ENCODE measurements at places on chromosomes 12 and 14.

DNA sequence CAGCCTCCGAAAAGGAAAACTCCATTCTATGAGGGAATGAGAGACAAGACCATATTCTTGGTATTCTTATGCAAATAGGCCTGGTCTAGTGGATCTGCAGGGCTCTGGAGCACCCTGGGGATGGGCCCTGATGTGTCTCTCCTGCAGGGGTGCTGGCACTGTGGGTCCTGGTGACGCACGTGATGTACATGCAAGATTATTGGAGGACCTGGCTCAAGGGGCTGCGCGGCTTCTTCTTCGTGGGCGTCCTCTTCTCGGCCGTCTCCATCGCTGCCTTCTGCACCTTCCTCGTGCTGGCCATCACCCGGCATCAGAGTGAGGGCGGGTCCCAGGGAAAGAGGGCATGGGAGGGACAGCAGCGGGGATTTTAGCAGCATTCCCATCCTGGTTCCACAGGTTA, 5.8 kb downstream of the SLC48A1 start:
- no peak for DNase-seq

- DNase-seq = no peak
These were observed 510.5 kb upstream of the TBX3 start for GRCh38 chr12:115194448-115194847.

DNA sequence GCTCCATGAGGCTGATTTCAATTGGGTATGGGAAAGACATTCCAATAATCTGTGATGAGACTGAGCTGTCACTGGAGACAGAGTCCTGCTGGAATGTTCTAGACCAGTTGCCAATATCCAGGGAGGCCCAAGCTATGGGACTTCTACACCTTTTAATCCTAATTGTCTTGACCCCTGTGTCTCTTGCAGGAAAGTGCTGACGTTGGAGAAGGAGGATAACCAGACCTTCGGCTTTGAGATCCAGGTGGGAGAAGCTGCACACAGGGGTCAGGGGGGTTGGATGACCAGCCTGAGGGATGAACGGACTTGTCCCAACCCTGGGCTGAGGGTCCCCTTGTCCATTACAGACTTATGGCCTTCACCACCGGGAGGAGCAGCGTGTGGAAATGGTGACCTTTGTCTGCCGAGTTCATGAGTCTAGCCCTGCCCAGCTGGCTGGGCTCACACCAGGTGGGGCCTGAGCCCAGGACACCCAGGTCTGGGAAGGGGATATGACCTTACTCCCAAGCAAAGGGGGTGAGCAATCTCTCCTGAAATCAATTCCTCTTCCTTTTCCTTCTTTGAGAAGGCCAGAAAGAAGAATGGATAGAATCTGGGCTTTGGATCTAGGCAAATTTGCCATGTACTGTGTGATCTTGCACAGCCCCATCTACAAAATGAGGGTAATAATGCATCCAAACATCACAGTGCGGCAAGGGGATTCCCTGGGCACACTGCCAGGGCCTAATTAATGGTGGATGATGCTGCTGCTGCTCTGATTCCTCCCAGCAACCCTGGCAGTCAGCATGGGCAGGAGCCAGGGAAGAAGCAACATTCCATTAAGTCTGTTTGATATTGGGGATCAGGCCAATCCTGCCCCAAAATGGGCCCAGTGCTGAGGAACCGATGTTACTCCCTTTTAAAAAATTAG, 4.2 kb downstream of the TAMALIN start:
- no peak for DNase-seq

GRCh38 chr12:1256991-1257390, 266.0 kb downstream of the ERC1 start:
- no peak for DNase-seq

DNA sequence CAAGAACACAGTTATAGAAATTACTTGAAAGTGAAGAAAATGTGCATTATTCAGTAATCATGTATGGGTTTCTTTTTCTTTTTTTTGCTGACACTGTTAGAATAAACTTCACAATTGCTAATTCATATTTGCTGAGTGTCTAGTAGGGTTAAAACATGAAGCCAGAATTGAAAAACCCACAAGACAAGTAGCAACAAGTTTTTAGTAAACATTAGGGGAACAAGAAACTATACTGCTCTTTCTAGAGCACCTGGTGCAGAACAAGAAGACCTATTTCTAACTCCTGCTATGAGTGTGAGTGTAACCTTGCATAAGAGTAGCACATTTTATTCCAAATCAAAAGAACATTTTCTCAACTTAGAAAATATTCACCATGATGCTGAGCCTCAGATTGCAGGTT, 83.2 kb downstream of the ITPR2 start:
- no peak for DNase-seq

DNA sequence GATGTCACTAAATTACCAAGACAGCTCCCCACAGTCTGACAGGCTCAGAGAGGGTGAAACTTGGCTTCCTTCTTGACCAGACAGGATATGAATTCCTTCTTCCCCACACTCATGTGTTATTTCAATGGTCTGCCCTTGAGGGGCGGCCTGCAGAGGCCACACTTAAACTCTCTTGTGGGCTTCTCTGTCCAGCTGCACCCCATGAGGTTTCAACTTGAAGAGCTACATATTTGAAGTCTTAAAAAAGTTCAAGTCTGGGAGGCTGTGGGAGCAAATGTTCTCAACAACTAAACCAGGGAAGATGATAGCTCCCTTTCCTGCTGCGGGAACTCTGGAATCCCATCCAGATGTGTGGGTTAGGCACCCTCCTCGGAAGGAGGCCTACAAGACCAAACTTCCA, 98.3 kb downstream of the TTC7B start:
- DNase-seq = no peak

DNA sequence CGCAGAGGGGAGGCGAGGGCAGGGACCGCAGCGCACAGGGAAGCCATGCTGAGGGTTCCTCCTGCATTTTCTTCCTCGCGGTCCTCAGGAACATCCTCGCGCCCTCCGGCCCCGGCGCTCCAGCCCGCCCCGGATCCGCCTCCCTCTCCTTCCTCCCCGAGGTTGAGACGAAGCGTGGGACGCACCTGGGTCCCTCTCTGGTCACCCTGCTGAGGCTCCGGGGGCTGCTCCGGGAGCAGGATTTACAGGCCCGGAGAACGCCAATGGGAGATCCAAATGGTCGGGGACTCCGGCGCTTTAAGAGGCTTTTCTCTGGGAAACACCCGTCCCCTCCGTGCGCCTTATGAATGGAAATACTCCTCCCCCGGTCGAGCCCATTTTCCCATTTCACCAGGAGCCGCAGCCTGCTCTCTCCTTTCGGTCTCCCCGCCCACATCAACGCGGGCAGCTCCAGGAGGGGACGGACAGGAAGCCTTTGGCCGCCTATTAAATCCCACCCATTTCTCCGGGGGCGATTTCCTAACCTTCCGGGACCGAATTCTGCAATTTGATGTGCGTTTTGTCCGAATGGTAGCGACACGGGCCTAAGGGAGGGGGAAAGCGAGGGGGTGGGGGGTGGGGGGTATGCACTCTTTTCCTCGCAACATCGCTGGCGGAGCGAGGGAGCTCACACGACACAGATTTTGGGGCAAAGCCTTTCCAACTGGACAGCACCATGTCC, at the start of gene UNC79:
Gene UNC79, plus strand, starts transcription at position 625 of the 721 bp plus-strand sequence. Its CDS starts 91 bp downstream, at position 716.
- peak; percentile 66 for DNase-seq

- no peak for DNase-seq
These were observed 21.0 kb downstream of the DIO3 start for GRCh38 chr14:101582294-101582693.

DNA sequence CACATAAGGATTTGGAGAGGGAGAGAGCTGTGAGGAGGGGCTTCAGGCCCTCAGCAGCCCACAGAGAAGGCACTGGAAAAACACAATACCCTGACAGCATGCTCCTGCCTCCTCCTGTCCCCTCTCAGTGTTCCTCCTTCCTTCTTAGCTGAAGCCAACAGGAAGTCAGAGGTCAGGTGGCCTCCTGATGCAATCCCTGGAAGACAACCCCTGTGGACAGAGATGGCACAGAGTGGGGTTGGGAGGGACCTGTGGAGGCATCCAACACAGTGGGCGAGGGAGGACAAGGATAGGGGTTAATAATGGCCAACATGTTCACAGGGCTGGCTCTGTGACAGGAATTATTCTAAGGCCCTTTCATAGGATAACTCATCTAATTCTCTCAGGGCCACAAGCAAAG, 15.4 kb upstream of the IFI27L2 start:
- no peak for DNase-seq

- DNase-seq = no peak
These were observed 1.3 kb upstream of the CD63 start for GRCh38 chr12:55729819-55730818.

DNA sequence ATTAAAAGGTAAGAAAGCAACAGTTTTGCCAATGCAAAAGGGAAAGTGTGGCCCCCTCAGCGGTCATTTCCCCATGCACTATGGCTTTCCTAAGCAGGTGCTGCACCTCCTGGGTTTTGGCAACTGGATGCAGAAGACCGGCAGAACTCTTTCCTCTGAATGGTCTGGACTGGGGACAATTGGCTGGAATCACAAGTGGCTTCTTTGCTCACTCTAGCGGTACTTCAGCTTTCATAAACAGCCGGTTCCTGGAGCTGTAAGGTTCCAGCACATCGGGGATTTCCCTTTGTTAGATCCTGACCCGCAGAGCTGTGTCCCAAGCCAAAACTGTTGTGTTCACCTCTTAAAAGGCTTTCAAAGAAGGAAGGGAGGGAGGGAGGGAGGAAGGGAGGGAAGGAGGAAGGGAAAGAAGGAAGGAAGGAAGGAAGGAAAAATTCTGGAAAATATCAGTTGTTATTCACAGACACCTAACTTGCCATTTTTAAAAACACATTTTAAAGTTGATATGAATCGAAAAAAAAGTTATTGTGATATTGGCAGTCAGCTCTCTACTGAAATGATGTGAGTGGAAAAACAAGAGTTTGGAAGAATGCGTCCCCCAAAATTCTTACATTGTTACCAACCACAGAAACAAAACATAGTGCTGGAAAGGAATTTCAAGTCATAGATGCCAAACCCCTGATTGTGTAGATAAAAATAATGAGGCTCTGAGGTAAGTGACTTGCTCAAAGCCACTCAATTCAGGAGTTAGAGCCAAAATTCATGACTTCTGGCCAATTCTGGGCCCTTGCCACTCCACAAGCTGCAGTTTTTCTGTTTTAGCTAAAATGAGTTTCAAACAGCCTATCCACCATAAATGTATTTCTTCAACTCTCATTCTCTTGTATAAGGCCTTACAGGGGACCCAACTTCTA, 220.6 kb upstream of the HMGA2 start:
- no peak for DNase-seq

DNA sequence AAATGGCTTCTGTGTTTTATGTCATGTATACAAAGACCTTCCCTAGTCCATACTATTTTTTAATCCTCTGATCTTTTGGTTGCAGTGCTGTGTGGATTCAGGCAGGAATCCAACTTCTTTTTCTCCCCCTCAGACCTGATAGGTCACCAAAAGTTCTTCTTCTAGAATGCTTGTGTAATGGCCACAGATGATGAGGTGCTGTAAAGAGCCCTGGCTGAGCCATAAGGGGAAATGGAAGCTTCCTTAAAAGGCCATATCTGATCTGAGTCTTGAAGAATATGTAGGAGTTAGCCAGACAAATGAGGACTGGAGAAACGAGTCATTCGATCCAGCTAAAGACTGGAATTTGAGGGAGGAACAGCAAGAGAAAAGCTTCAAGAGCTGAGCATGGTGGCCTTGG, 353.9 kb downstream of the PCNX1 start:
- no peak for DNase-seq

All from hypothalamus (tissue), 51 donors.